ENCODE measurements at places on chromosomes 5 and 9.

DNA sequence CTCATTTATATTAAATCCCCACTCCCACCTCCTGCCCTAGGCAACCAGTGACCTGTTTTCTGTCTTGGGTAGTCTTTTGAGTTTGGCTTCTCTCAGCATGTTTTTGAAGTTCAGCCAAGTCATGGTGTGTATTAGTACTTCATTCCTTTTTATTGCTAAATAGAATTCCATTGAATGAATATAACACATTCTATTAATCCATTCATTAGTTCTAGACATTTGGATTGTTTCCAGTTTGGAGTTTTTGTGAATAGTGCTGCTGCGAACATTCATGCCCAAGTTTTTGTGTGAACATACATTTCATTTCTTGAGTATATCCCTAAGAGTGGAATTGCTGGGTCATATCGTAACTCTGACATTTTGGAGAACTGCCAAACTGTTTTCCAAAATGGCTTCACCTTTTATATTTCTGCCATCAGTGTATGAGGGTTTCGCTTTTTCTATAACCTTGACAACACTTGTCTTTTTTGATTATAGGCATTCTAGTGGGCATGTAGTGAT is 2.7 kb downstream of the ZNF346 start:
- no peak for DNase-seq
- peaks cover 15% of the 10 kb centered on the region for H3K4me1 ChIP-seq
- no peaks in the 10 kb centered on the region for H3K36me3 ChIP-seq

- no peak for DNase-seq
- no peaks in the 10 kb centered on the region for H3K27me3 ChIP-seq
- no peak overlapping the region for H3K27ac ChIP-seq
- no peaks in the 10 kb centered on the region for H3K36me3 ChIP-seq
These were observed 33.7 kb downstream of the OSTF1 start for GRCh38 chr9:75121914-75122558.

- peaks cover 3% of the 10 kb centered on the region for H3K36me3 ChIP-seq
- H3K27me3 ChIP-seq: no peaks in the 10 kb centered on the region
- H3K27ac ChIP-seq: no peak overlapping the region
- DNase-seq: no peak
These were observed 42.0 kb downstream of the STX17 start for GRCh38 chr9:99948482-99948881.

GRCh38 chr5:100517301-100517974 is 17.7 kb upstream of the FAM174A start:
- no peaks in the 10 kb centered on the region for H3K4me1 ChIP-seq
- no peaks in the 10 kb centered on the region for H3K36me3 ChIP-seq
- H3K27ac ChIP-seq: no peak overlapping the region
- no peak overlapping the region for H3K4me3 ChIP-seq

DNA sequence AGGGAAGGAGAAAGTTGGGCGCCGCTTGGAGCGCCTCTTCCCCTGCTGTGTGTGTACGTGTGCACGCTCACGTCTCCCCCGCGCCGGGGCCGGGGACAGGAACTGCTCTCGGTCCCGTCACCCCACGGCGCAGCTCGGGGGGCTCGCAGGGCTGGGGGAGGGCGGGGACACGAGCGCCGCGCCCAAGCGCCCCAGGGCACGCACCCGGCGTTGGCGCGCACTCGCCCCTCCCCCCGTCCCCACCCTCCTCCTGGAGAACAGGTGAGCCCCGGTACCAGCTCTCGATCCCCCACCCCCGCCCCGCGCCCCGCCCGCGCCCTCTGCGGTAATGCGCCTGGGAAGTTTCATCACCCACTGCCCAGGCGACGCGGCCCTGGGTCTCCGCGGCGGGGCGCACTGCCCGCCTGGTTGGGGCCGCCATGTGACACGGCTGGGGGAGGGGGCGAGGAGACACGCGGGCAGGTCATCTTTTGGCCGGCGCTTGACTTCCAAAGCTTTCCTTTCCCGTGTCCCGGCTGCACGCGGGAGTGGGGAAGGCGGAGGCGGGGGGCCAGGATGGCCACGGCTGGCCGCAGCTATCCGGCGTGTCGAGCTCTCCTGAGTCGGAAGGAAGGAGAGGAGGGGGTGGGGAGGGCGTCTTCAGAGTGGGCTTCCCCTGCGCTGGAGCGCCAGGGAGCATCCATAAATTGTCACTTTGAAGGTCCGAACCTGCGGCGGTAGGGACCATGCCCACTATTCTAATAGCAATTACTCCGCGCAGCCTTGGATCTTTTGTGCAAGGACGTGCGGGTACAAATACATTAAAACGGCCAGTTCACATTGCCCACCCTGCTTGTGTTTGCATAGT is 1.5 kb upstream of the STC2 start:
- H3K4me3 ChIP-seq: no peak overlapping the region
- peak; percentile 23 for DNase-seq
- no peaks in the 10 kb centered on the region for H3K27me3 ChIP-seq
- H3K27ac ChIP-seq: no peak overlapping the region
- peaks cover 23% of the 10 kb centered on the region for H3K4me1 ChIP-seq

DNA sequence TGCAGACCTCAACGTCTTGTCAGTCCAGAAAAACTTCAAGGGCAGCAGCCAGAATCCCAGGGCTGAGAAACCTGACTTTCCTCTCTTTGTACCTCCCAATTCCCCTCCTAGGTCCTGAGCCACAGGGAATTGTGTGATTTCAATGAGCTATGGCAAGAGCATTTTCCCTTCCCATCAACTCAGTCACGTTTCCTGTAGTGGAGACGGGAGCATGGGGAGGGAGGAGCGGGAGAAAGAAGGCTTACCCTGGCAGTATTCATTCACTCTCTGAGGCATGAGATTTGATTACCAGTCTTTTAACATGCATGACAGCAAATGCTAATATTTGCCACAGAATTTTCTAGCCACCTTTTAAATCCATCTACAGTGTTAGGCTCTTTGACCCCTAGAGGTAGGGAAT is 109.4 kb upstream of the TBCA start:
- H3K4me1 ChIP-seq: no peaks in the 10 kb centered on the region
- H3K36me3 ChIP-seq: no peaks in the 10 kb centered on the region
- H3K4me3 ChIP-seq: no peak overlapping the region

- H3K27me3 ChIP-seq: no peaks in the 10 kb centered on the region
- DNase-seq: no peak
- H3K36me3 ChIP-seq: no peaks in the 10 kb centered on the region
- no peak overlapping the region for H3K27ac ChIP-seq
These were observed 376.9 kb downstream of the SEMA5A start for GRCh38 chr5:9168791-9169556.

DNA sequence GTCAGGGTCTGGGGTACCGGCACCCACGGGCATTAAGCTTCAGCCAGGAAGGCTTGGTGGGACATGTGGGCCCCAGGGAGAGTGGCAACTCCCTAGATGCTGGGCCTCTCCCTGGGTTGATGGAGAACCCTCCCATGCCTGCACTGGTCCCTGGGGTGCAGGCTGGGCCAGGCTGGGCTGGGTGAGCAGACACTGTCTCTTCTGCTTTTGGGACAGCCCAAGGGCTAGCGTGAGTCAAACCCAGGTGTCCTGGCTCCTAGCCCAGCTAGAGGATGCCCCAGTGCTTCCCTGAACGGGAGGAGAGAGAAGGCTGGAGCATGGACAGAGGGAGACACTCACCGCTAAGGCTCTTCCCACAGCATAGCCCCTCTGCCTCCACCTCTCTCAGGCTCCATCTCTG is 5.7 kb upstream of the AQP7 start:
- no peaks in the 10 kb centered on the region for H3K27me3 ChIP-seq
- no peak for DNase-seq
- no peak overlapping the region for H3K27ac ChIP-seq
- peaks cover 5% of the 10 kb centered on the region for H3K4me1 ChIP-seq
- H3K36me3 ChIP-seq: no peaks in the 10 kb centered on the region
- H3K4me3 ChIP-seq: no peak overlapping the region

All from thyroid gland (tissue), 4 donors.